Mononuclear cell (primary cell): ENCODE measurements at places on chromosomes 3 and 15. TPM values are rescaled to one million over a fixed set of nuclear protein-coding genes. Genes with fewer than 3 reads are reported as not detected.

Gene SEC62
- 63.8 TPM for total RNA-seq

Gene POLQ
- 0.42 TPM for total RNA-seq

Gene UROC1
- total RNA-seq = not detected

Gene TTC21A
- 5.6 TPM for total RNA-seq

Gene CLDN1
- 0.10 TPM for total RNA-seq
